SK-N-SH (cell line): ENCODE measurements at places on chromosomes 16 and 17.
A peak's percentile ranks its signal among the peaks of the same experiment; 100 is the strongest.

DNA sequence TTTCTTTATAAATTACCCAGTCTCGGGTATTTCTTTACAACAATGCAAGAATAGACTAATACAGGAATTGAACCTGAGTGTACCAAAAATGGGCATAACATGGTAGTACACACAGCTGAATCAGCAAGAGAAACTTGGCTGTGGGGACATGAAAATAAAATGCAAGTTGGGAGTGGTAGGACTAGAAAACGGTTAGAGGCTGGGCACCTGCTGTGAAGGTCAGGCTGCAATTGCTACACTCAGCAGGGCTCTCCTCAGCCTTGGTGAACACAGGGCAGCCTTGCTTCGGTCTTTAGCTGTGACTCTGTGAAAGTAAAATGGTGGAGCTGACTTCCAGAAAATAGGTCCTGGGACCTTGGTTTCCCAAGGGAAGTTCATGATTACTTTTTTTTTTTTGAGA lies 45.6 kb downstream of the CNGB1 start:
- DNase-seq = no peak

DNA sequence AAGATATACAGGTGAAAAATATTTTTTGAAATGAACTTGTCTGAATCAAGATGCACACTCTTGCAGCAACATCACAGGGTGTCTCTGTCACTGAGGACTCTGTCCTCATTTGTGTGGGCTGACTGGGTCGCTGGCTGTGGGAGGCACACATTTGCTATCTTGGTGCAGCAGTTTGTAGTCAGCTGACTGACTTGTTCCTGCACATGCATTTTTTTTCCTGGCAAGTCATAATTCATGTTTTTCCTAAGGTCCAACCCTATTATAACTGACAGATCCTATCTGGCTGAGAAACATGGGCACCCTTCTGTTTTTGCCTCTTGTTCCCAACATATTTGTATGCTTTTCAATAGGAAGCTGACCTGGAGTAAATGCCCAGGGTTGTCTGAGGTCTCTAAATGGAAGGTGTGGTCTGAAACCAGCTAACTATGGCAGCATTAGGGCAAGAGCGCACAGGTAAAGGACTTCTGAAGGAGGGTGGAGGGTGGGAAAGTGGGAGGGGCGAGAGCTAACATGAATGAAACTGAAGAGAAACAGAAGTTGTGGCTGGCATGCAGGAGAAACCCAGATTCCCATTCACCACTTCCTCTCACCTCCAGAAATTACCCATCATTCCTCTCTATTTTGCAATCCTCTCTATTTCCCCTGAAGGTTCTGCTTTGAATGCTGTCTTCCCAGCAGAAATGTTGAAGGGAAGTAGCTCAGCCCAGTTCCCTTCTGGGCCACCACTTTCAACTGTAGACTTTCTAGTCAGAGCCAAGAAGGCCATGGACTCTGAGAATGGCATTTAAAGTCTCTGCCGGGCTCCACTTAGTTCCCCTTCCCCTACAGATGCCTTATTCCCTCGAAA lies 166.1 kb downstream of the PRKCA start:
- DNase-seq = no peak

DNA sequence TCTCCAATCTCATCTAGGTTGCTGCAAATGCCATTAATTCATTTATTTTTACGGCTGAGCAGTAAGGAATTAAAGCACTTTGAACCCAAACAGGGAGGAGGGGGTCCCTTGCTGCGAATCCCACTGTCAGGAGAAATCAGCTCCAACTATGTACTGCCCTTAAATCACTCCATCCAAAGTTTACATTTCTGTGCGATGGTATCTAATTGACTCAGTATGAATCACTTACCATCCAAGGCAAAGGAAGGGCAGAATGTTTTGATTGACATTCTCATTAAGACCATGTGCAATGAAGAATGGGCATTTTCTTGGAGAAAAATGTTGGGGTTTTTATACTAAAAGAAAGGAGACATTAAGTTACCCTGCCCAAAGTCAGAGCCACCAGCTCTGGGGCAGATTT lies 47.7 kb upstream of the XYLT1 start:
- DNase-seq = no peak

GRCh38 chr16:67542464-67542863 lies 13.8 kb downstream of the RIPOR1 start:
- peak; percentile 85 for DNase-seq

DNA sequence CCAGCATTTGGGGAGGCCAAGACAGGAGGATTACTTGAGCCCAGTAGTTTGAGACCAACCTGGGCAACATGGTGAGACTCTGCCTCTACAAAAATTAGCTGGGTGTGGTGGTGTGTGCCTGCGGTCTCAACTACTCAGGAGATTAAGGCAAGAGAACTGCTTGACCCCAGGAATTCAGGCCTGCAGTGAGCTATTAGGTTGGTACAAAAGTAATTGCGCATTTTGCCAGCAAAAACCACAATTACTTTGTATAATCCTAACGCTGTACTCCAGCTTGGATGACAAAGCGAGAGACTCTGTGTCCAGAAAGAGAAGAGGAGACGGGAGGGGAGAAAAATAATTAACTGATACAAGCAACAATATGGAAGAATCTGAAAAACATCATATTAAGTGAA lies 32.7 kb downstream of the YWHAE start:
- no peak for DNase-seq

DNA sequence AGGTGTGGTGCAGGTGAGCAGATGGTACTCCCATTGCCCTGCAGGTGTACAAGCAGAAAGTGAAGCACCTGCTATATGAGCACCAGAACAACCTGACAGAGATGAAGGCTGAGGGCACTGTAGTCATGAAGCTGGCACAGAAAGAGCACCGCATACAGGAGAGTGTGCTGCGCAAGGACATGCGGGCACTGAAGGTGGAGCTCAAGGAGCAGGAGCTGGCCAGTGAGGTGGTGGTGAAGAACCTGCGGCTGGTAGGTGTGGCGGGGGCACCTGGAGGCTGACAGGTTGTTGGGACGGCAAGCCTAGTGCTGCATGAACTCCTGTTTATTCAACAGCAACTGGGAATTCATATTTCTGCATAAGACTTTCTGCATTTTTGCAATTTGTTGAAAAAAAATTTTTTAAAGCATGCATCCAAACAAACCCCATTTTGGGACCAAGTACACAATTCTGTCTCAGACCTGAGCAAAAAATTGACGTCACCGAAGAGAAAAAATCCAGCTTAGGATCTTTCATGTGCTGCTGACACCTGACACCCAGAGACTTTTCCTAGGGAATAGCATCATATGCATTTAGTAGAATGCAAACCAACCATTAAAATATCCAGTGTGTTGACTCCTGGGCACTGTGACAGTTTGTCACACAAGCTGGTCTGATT lies 13.5 kb upstream of the DBNDD1 start:
- no peak for DNase-seq

DNA sequence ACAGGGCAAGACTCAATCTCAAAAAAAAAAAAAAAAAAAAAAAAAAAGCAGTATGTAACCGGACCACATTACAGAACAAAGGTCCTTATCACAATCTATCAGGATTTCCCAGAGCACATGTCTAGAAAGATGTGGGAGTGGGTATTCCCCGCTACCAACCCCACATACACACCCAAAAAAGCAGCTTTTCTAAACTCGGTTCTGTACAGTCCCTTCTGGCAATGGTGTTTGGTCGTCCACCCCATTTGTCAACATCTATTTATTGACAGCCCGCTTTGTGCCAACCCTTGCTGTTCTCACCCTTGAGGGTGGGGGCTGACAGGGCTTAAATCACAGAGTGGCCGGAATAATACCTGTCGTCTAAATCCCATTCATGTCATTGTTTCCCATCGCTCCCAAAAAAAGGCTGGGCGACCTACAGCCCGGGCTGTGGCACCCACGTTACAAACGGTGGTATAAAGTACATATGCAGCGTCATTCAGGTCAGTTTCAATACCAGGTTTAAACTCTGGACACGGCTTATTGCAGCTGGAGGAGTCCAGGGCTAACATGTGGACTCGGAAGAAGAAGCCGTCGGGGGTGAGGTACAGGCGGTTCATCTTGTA lies 3.6 kb downstream of the C17orf58 start:
- DNase-seq = no peak

DNA sequence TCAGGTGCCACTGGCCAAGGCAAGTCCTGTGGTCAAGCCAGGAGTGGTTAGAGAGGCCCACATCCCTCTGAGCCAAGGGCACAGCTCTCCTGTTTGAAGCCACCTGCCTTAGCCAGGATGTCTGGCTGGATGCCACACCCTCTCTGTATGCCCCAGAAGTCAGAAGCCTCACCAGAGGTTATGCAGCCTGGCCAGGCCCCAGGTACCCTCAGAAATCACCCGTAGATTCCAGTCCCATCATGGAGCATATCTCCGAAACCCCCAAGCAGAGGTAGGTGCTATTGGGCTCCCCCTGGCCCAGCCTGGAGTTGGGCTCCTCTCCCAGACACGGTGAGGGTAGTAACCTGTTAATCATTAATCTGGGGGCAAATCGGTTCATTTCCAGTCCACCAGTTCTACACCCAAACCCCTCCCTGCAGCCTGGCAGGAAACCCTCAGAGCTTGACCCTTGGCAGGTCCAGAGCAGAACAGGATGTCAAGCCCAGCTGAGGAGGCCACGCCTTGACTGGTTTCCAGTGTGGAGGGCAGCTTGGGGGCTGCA lies 60.6 kb upstream of the TMEM97 start:
- no peak for DNase-seq

GRCh38 chr17:80991645-80992076 lies at the start of gene CHMP6:
Gene CHMP6, plus strand, starts transcription at chr17:80991841. Its CDS starts 78 bp downstream, at chr17:80991919.
- DNase-seq = peak; percentile 99

GRCh38 chr16:23968176-23968575 lies 132.4 kb downstream of the PRKCB start:
- no peak for DNase-seq

DNA sequence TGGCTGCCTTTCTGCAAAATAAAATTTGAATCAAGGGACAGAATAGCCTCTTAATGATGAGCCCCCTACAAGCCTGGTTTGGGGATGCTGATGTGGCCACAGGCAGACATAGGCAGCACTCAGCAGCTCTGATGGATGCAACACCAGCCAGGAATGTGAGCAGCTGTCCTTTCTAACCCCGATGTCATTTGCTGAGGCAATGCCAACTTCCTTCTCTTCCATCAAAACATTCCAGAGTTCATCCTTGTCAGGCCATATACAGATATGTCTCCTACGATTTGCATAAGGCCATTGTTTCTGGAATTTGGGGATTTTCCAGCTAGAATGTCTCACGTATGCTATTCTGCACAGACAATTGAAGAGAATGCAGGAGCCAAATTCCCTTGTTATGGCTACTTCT lies 52.1 kb upstream of the MYOCD start:
- no peak for DNase-seq

GRCh38 chr17:410543-411401 lies 58.2 kb upstream of the RPH3AL start:
- DNase-seq = peak; percentile 48

DNA sequence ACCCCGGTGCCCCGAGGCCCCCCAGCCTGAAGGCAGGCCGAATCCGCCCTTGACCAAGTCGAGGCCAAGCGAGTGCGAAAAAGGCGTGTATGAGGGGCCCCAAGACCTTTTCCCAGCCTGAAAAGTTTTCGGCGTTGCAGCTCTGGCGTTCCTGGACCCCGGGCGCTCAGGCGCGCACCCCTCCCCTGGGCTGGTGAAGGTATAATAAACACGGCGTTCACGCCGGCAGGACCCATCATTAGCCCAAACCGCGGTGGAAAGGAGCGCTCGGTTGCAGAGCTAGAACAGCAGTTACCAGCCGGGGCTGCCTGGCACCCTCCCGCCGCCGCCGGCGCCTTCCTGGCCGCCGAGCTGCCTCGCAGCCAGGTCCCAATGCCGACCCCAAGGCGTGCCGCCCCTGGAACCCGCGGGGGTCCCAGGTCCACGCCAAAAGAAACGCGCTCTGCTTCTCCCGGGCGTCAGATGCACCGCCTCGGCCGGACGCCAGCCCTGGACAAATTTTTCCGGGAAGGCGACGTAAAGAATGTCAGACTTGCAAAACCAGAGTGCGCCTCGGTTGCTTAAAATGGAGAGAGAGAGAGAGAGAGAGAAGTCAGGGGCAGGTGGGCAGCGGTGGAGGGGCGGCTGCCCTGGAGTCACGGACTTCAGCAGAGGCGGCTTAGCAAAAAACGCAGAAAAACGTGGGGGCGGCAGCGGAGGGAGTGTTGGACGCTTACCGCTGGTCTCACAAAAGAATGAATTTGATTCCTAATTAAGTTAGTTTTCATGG lies 11.5 kb upstream of the FOXF1 start:
- no peak for DNase-seq

GRCh38 chr17:53724726-53725125 lies 98.0 kb upstream of the KIF2B start:
- no peak for DNase-seq

DNA sequence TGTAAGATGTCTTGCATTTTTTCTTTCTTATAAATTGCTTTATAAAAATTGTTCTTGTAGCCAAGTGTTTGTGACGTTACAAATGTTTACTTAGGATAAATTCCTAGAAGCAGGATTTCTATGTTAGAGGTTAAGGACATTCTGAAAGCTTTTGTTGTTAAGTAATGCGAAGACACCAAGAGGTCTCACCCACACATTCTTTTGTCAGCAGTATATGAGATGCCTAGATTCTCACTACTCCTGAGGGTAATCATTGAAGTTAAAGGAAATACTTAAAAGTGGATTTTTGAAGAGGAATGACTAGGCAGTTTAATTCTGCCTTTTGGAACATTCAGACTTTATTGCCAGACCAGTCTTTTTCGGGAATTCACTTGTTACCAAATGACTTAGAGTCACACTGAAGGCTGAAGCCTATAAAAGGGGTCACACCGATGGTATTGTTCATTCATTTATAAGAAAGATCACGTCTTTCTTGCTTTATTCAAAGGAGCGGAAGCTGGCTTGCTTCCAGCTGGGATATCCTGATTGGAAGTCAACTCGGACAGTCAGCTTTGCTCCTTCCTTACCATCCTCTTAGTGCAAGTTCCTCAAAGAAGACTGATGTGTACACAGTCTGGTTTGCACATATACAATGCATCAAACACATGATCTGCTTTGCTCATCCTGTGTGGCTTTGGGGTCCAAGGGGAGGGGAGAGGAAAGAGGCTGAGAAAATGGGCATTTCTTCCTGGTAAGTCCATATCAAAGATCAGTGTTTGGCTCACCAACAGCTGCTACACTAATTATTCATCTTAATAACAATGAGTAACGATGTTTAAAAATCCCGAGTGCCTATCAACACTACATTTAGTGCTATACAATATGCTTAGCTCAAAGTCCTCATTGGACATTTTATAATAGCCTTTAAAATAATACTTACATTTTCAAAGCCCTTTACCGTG lies 160.0 kb downstream of the MAP2K6 start:
- no peak for DNase-seq

DNA sequence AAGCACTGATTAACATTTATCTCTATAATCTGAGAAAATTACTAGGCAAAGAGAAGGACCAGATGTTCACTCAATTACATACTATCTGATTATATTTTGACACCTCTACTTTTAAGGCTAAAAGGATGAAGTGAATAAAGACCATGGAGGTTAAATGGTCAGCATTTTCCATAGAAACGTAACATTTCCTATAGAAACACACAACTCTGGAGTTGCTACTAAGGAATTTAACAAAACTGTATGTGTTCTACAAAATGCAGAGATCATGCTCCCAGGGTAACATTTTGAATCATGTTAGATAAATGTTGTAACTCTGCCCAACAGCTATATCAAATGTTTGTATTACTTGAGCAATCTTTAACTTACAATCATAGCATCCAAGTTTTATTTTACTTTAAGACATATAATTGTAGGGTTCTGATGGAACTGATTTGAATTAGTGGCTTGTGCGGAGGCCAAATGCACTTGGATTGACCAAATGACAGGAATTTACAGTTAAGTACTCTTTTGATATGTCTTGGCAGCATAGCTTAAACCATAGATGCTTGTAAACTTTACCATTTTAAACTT lies 97.7 kb downstream of the RPGRIP1L start:
- no peak for DNase-seq

- peak; percentile 60 for DNase-seq
Measured at GRCh38 chr17:32124985-32125847, 17.1 kb upstream of the RHOT1 start.
